ENCODE measurements at places on chromosomes 3 and 15.

DNA sequence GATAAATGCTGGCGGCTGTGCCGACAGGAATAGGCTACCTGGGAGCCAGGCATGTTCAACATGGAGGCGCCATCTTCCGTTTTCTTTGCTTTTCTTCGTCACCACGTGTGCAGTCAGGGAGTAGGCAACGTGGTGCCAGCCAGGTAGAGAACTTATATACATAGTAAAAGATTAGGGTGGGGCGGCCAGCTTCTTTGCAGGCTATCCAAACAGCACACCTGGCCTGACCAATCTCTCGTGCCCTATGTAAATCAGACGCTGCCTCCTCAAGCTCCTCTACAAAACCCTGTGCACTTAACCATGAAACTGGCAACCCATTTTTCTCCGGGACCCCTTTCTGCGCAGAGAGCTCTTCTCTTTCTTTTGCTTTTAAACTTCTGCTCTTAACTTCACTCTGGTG, 28.6 kb upstream of the OR5K4 start:
- H3K4me1 ChIP-seq = peaks cover 30% of the 10 kb centered on the region
- no peaks in the 10 kb centered on the region for H3K36me3 ChIP-seq
- peak overlapping the region; percentile 83 for H3K4me3 ChIP-seq
- peak overlapping the region; percentile 98 for H3K27ac ChIP-seq
- DNase-seq = no peak

- peaks cover 16% of the 10 kb centered on the region for H3K36me3 ChIP-seq
- H3K27me3 ChIP-seq = no peaks in the 10 kb centered on the region
- peaks cover 8% of the 10 kb centered on the region for H3K4me1 ChIP-seq
- DNase-seq = no peak
Measured at GRCh38 chr3:187006864-187007630, 76.7 kb downstream of the ST6GAL1 start.

DNA sequence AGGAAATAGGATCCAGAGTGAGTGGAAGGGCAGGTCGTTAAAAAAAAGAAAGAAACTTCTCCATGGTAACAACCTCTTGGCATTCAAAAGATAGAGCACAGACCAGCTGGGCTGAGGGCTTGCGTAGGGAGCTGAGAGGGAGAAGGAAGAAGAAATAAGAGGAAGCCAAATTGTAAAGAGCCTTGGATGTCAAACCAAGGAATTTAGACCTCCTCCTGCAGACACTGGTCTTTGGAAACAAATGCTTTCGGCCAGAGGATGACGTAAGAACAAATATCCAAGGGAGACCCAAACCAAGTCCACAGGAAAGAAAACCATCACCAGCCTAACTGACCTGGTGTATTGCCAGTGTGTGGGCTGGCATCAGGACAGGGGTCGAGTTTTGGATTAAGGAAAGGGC, 155.2 kb downstream of the UACA start:
- peaks cover 29% of the 10 kb centered on the region for H3K4me1 ChIP-seq
- H3K27me3 ChIP-seq = no peaks in the 10 kb centered on the region
- DNase-seq = no peak

GRCh38 chr3:23876923-23877322, 39.9 kb downstream of the NKIRAS1 start:
- H3K36me3 ChIP-seq = peaks cover 20% of the 10 kb centered on the region
- peaks cover 3% of the 10 kb centered on the region for H3K27me3 ChIP-seq
- H3K4me1 ChIP-seq = peaks cover 35% of the 10 kb centered on the region
- DNase-seq = no peak

DNA sequence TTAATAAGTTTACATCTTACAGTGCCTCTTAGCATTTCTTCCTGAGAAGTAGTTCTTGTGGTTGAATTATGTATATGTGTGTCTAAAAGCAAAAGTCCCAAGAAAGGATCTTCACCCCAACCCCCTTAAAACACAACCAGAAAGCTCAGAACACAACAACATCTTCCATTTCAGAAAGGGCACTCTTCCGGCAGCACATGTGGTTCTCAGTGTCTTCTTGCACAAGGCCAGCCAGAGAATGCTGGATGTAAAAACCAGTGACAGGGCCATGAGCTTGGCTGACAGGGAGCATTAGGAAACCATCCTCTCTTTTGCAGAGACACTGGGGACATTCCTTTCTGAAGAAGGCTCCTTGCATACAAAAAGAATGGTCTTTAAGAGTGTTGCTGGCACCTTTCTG, 45.0 kb downstream of the EEFSEC start:
- no peaks in the 10 kb centered on the region for H3K36me3 ChIP-seq
- H3K27me3 ChIP-seq = no peaks in the 10 kb centered on the region
- DNase-seq = no peak
- H3K4me1 ChIP-seq = no peaks in the 10 kb centered on the region

DNA sequence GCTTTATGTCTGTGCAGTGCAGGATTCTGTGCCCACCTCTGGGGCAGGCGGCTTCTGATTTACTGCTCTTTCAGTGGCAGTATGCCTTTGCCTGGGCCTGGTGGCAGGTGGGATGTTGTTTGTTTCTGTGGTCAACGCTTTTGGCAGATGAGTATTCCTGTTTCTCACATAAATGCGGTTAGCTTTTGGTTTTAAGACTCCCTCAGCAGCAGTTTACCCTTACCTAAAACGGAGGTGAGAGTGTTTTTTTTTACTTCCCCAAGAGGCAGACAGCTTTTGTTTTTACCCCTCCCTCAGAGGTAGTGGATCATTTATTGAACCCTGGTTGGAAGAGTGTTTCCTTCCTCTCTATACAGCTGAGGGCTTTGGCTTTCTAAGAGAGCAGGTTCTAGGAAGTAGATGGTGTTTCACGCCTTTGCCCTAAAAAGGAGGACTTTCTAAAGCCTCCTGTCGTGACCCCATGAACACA, 134.1 kb upstream of the PLSCR5 start:
- H3K27me3 ChIP-seq = no peaks in the 10 kb centered on the region
- no peak overlapping the region for H3K27ac ChIP-seq
- DNase-seq = no peak
- H3K4me1 ChIP-seq = no peaks in the 10 kb centered on the region

- no peaks in the 10 kb centered on the region for H3K27me3 ChIP-seq
- DNase-seq = no peak
- H3K27ac ChIP-seq = no peak overlapping the region
- H3K36me3 ChIP-seq = no peaks in the 10 kb centered on the region
- peaks cover 18% of the 10 kb centered on the region for H3K4me1 ChIP-seq
- no peak overlapping the region for H3K4me3 ChIP-seq
Measured at GRCh38 chr3:108134555-108134880, 43.7 kb upstream of the CD47 start.

GRCh38 chr15:68693071-68693470, 114.3 kb downstream of the CORO2B start:
- no peak for DNase-seq
- no peaks in the 10 kb centered on the region for H3K27me3 ChIP-seq
- H3K4me1 ChIP-seq = peaks cover 26% of the 10 kb centered on the region
- H3K36me3 ChIP-seq = peaks cover 15% of the 10 kb centered on the region
- H3K4me3 ChIP-seq = no peak overlapping the region

GRCh38 chr3:38084334-38085310, 45.6 kb downstream of the DLEC1 start:
- DNase-seq = peak; percentile 21
- H3K4me1 ChIP-seq = peaks cover 5% of the 10 kb centered on the region
- H3K27me3 ChIP-seq = peaks cover 24% of the 10 kb centered on the region
- H3K27ac ChIP-seq = peak overlapping the region; percentile 73

- H3K4me3 ChIP-seq = no peak overlapping the region
- H3K27ac ChIP-seq = no peak overlapping the region
- peaks cover 23% of the 10 kb centered on the region for H3K36me3 ChIP-seq
- H3K4me1 ChIP-seq = no peaks in the 10 kb centered on the region
- H3K27me3 ChIP-seq = no peaks in the 10 kb centered on the region
Measured at GRCh38 chr3:130941793-130942192, 47.9 kb downstream of the ATP2C1 start.

- no peak overlapping the region for H3K4me3 ChIP-seq
- H3K4me1 ChIP-seq = peaks cover 8% of the 10 kb centered on the region
- H3K27ac ChIP-seq = no peak overlapping the region
Measured at GRCh38 chr15:69165637-69166025, 5.2 kb downstream of the GLCE start.

DNA sequence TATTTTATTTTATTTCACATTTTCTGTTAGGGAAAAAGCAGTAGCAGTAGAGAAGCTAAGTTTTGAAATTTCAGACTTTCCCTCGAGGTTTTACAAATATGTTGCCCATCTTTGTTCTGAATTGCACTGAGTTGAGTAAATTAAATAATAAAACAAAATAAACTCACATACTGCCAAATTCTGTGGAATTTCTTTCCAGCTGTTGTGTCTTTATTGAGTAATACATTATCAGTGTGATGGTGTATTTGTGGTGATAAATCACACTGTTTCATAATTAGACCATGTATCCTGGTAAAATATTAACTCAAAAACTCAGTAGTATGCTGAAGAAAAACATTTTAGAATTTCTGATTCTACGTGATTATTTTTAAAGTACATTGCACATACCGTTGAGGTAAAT, 592.1 kb downstream of the SI start:
- no peak overlapping the region for H3K27ac ChIP-seq
- no peak for DNase-seq
- no peaks in the 10 kb centered on the region for H3K4me1 ChIP-seq
- no peaks in the 10 kb centered on the region for H3K27me3 ChIP-seq

- no peaks in the 10 kb centered on the region for H3K36me3 ChIP-seq
- no peak overlapping the region for H3K4me3 ChIP-seq
- peaks cover 14% of the 10 kb centered on the region for H3K4me1 ChIP-seq
- no peak for DNase-seq
- H3K27ac ChIP-seq = no peak overlapping the region
Measured at GRCh38 chr3:140146668-140147067, 211.7 kb downstream of the CLSTN2 start.

GRCh38 chr3:48320996-48321395, 12.5 kb downstream of the SPINK8 start:
- H3K4me3 ChIP-seq = no peak overlapping the region
- H3K36me3 ChIP-seq = no peaks in the 10 kb centered on the region
- H3K27ac ChIP-seq = no peak overlapping the region
- H3K4me1 ChIP-seq = peaks cover 9% of the 10 kb centered on the region
- peaks cover 1% of the 10 kb centered on the region for H3K27me3 ChIP-seq

DNA sequence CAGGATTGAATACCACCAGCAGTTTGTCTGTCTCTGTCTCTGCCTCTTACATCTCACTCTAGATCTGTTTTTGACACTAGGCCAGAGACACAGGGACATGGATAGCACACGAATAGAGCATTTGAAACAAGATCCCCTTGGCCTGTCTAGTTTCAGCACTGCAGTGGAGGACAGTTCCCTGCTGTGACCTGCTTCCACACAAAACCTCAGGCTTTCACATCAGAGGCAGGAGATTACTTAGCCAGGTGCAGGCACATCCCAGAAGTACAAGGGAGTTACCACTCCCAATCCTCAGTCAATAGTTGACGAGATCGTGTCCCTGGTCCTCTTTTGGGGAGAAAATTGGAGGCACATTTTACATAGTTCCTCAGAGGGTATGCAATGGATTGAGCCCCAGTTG, 34.0 kb upstream of the CCK start:
- no peak overlapping the region for H3K4me3 ChIP-seq
- peak; percentile 68 for DNase-seq
- H3K36me3 ChIP-seq = no peaks in the 10 kb centered on the region
- no peak overlapping the region for H3K27ac ChIP-seq
- peaks cover 32% of the 10 kb centered on the region for H3K4me1 ChIP-seq

- peak overlapping the region; percentile 97 for H3K4me3 ChIP-seq
- peaks cover 17% of the 10 kb centered on the region for H3K27me3 ChIP-seq
- H3K36me3 ChIP-seq = peaks cover 7% of the 10 kb centered on the region
Measured at GRCh38 chr15:68818769-68819494, 1.8 kb downstream of the ANP32A start.

DNA sequence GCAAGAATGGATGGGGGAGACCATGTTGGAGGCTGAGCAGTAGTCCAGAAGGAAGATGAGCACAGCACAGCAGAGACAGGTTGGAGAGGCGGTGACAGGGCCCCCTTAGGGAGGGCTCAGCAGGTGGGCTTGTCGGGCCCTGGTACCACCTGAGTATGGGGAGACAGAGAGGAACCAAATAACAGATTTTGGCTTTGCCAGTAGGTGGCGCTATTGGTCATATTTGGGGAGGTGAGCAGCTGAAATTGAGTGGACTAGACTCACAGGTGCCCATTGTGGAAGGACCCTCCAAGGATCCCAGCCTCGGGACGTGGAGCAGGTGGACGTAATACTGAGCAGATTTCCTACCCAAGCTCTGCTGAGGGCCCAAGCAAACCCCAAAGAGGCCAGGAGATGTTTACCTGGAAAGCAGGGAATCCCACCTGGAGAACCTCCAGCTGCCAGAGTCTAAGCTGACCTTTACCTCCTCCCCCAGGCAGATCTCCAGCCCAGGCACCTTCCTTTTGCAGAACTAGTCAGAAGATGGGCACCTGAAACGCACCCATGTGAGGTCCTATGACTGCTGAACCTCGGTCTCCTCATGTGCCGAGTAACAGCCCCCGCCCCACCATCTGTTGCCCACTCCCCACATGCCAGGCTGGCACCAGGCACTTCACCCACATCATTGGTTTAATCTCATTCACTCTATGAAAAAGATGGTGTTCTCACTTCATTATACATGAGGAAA, 24.6 kb upstream of the CORO2B start:
- peaks cover 10% of the 10 kb centered on the region for H3K27me3 ChIP-seq
- no peaks in the 10 kb centered on the region for H3K36me3 ChIP-seq
- DNase-seq = peak; percentile 90
- H3K4me1 ChIP-seq = peaks cover 36% of the 10 kb centered on the region
- no peak overlapping the region for H3K4me3 ChIP-seq

GRCh38 chr15:55707951-55708350, 35.0 kb downstream of the PRTG start:
- no peak overlapping the region for H3K27ac ChIP-seq
- H3K36me3 ChIP-seq = peaks cover 9% of the 10 kb centered on the region
- H3K4me3 ChIP-seq = no peak overlapping the region
- no peak for DNase-seq
- peaks cover 2% of the 10 kb centered on the region for H3K27me3 ChIP-seq

DNA sequence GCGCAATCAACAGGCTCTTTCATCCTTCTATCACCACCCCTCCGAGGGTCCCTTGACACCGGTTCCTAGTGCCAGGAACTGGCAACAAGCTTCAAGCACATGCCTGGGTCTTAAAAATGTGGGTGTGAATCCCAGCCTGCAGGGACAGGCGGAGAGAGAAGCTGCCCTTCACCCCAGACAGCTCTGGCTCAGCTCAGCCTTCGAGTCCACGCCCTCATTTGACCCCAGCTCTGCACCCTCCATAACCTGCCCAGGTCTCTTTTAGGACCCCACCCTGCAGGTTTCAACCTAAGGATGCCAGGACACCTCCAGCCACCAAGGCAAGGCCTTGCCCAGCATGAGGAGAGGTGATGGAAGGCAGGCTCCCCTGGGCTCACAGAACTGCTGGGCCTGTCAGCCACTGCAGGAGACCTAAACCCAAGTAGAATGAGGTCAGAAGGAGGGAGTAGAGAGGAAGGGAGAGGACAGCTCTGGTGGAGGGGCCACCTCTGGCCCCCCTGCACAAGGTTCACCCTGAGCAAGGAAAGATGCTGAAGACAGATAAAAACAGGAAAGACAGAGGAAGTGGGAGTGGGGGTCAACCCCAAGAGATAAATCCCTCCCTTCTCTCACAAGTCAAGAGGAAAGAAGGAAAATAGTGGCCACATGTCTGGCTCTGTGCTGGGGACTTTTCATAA, 2.6 kb upstream of the LOXL1 start:
- peaks cover 65% of the 10 kb centered on the region for H3K4me1 ChIP-seq
- H3K27me3 ChIP-seq = peaks cover 4% of the 10 kb centered on the region
- no peak for DNase-seq
- H3K4me3 ChIP-seq = peak overlapping the region; percentile 73
